ENCODE measurements at places on chromosomes 2 and 18.

- no peak for DNase-seq
Measured at GRCh38 chr2:238856713-238857567, 9.1 kb downstream of the TWIST2 start.

GRCh38 chr2:73295751-73296400 lies 2.5 kb upstream of the EGR4 start:
- no peak for DNase-seq

DNA sequence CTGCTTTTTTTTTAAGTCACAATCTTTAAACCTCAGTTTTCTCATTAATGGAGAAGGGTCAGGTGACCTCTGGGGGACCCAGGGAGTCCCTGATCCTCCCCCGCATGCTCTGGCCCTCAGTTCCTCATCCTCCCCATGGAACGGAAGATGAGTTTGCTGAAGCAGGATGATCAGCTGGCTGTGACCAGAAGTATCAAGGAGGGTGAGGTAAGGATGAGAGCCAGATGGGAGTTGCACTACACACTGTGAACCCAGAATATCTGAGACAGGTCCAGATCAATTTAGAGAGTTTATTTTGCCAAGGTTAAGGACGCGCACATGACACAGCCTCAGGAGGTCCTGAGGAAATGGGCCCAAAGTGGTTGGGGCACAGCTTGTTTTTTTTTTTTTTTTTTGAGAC lies 3.8 kb downstream of the CATIP start:
- no peak for DNase-seq

- DNase-seq: peak; percentile 85
Measured at GRCh38 chr2:216690853-216691741, 4.3 kb downstream of the IGFBP5 start.

GRCh38 chr2:201546576-201546975 lies 95.0 kb downstream of the STRADB start:
- peak; percentile 70 for DNase-seq

DNA sequence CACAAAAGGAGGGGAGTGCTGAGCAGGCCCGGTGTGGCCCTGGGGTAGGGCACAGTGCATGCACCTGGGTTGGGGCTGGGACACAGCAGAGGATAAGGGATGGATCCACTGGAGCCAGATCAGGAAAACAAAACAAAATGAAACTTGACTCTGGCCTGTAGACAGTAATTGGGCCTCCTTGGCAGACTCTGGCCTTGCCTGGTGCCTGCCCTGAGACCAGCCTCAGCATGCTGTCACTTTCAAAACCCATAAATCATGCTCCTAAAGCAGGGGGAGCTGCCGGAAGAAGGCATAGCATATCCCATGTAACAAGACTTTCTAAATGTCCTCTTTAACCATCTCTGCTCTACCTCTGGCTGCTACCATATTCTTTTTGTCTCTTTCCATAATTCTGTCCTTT lies 61.1 kb upstream of the IGFBP5 start:
- DNase-seq: no peak

Data from fibroblast of skin of scalp (primary cell).